Large intestine (tissue), 12 donors: ENCODE measurements at places on chromosomes 12 and 14.

DNA sequence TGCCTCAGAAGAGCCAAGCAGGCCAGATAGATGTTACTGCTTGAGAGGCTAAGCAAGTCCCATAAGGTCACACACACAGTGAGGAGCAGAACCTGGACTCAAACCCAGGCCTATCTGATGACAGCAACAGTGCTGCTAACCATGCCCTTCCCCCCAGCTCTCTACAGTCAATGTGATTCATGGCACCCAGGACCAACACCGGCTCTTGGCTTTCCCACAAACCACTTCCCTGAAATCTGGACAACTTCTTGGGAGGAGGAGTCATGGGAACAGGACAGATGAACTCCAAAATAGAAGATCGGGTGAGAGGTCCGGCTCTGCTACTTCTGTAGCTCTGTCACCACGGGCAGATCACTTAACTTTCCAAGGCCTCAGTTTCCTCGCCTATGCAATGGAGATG, 716 bp upstream of the PTGDR start:
- no peak for DNase-seq

GRCh38 chr14:69688299-69688649, 76.9 kb downstream of the SUSD6 start:
- DNase-seq = no peak

DNA sequence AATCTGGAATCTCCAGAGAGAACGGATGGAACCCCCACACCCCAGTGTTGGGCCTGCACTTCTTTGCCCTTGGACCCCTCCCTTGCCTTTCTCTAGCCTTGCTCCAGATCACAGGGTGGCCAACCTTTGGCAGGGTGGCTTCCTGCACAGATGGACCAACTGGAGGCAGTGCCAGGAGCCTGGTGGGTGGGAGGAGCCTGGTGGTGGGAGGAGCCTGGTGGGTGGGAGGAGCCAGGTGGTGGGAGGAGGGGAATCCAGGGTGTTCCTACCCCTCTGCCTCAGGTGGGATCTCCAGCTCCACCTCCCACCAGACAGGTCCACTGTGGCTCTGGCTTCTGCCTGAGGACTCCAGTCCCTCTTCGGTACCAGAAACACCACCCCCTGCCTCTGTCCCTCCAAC, 15.0 kb upstream of the ORAI1 start:
- DNase-seq = no peak

GRCh38 chr12:26863515-26863914, 30.5 kb upstream of the ITPR2 start:
- DNase-seq = no peak

GRCh38 chr14:101031186-101031585, 127.7 kb upstream of the RTL1 start:
- DNase-seq = no peak

DNA sequence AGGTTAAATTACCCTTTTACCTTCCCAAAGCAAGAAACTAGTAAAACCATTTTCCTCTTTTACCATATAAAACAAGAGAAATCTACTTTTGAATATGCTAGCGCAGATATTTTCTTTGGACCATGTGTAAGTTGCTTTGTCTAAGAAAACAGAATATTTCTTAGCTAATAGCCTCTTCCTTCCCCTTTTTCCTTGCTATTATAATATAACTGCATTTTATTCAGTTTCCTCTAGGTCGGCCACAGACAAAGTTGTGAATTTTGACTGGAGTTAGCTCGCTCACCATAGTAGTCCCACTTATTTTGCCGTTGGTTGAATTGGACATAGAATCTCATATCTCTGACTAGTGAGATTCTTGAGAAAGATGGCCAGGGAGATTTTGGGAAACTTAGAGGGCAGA, 115.6 kb downstream of the PLEKHA5 start:
- DNase-seq = no peak

GRCh38 chr12:5691943-5692342, 253.1 kb downstream of the ANO2 start:
- no peak for DNase-seq

DNA sequence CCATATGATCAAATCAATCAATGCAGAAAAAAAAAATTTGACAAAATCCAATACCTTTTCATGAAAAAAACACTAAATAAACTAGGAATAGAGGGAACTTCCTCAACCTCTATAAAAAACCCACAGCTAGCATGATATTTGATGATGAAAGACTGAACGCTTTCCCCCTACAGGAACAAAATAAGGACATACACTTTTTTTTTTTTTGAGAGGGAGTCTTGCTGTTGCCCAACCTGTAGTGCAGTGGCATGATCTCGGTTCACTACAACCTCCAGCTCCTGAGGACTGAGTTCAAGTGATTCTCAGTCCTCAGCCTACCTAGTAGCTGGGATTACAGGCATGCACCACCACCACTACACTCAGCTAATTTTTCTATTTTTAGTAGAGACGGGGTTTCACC, 17.9 kb upstream of the CAMKK2 start:
- DNase-seq = no peak

DNA sequence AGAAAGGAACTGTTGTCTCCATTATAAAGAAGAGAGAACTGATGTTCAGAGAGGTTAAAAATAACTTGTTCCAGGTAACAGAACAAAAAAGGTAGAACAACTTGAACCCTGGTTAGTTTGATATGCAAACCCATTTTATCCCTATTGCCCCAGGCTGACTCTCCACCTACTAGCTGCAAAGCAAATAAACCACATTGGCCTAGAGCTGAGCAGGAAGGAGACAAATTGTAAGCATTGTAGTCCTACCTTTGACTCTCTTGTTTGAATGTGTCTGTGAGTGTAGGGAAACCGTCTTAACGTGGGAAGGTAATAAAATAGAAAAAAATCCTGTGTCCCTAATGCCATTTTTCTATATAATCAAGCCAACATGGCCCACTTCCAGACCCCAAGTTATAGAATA, 126.4 kb downstream of the CCER1 start:
- no peak for DNase-seq

DNA sequence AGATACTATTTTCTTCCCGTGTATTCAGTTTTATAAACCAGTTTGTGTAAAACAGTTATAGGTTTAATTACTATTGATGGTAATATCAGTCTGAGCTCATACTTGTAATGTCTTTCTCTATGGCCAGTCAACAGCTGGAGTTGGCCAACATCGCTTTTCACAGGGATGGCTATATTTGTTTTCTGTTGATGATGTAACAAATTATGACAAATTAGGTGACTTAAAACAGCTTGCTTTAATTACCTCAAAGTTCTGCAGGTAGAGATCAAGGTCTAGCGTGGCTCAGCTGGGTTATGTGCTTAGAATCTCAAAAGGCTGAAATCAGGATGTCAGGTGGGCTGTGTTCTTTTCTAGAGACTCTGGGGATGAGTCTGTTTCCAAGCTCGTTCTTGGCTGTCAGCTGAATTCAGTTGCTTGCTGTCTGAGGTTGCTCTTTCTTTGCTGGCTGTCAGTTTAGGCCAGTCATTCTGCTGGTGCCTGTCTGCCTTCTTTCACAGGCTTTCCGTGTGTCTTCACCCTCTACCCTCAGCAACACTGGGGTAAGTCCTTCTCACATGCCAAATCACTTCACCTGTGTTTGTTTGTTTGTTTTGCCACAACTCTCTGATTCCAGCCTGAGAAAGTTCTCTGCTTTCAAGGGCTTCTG, 370.2 kb upstream of the E2F7 start:
- DNase-seq = no peak

GRCh38 chr12:5976711-5977110, 31.7 kb upstream of the ANO2 start:
- DNase-seq = no peak

- no peak for DNase-seq
Measured at GRCh38 chr14:55019968-55020554, 6.8 kb downstream of the WDHD1 start.

DNA sequence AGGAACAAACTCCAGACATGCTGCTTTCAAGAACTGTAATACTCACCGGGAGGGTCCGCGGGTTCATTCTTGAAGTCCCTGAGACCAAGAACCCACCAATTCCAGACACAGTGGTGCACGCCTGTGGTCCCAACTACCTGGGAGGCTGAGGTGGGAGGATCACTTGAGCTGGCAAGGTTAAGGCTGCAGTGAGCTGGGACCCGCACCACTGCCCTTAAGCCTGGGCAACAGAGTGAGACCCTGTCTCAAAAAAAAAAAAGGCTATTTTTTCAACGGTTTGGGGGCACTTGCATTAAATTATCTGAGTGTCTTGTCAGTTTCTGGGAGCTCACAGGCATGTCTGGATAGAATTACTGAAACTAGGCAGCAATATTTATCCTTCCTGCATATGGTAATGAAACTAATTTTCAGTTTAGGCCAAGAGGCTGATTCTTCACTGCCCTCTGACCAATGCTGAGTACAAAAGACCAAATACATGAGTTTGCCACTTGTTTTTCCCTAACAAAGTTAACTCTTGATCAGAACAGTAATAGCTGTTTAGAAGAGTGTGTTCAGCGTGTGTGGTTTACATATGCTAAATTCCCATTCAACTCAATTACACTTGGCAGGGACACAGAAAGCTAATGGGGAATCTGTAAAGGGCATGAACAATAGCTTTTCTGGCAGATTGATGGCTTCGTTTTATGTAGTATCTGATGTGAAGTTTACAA, 65.8 kb upstream of the RASSF3 start:
- DNase-seq = no peak

DNA sequence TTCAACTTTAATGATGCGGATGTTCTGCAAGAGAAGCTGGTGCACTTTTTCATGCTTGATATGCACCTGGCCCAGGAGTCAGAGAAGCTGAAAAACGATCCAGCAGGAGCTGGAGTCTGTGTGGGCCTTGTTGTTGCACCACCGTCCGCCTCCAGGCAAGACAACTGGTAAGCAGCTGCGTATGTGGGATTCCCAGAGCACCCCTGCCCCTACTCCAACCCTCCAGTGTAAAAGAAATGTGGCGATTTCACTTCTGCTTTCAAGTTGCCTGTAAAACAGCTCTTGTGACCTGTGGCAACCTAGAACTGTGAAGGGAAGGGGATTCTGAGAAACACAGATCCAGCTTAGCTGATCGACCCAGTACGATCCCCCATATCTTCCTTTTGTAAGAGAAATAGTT, 154.1 kb upstream of the PELI2 start:
- no peak for DNase-seq

- no peak for DNase-seq
Measured at GRCh38 chr14:106442857-106443256, 916.5 kb downstream of the TMEM121 start.

DNA sequence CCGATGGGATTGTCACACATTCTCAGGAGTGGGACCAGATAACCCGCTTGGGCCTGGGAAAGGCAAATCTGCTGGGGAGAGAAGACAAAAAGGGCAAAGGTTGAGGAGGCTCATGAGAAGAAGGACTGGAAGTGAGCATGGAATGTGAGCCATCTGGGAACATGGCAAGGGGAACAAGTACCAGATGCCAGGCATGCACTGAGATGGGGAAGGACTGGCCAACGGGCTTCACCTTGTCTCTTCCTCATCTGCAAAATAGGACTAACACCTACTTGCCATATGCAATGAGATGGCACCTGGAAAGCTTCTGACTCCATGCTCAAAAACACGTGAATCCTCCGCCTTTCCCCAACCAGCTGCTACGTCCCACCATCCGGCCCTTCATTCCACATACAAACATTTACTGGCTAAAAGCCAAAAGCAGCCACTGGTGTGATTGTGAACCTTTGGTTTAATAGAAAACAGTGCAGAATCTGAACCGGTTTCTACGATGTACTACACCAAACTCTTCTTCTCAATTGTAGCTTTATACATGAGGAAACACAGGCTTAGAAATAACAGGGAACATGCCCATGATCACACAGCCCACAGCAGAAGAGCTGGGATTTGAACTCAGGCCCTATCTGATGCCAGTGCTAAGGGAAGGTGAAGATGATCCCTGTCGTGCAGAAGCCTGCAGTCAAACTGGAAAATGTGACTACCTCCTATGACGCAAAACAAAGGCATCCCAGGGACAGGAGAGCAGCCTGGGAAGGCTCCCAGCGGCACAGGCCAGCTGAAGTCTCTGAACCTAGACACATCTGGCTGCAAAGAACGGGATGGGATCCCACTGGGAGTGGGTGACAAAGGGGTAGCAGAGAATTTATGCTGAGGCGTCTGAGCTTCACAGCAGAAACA, 112.1 kb downstream of the TTC7B start:
- DNase-seq = no peak

- no peak for DNase-seq
Measured at GRCh38 chr12:74111688-74112360, 425.8 kb upstream of the ATXN7L3B start.

GRCh38 chr14:28382444-28383190, 384.0 kb upstream of the FOXG1 start:
- DNase-seq = no peak

DNA sequence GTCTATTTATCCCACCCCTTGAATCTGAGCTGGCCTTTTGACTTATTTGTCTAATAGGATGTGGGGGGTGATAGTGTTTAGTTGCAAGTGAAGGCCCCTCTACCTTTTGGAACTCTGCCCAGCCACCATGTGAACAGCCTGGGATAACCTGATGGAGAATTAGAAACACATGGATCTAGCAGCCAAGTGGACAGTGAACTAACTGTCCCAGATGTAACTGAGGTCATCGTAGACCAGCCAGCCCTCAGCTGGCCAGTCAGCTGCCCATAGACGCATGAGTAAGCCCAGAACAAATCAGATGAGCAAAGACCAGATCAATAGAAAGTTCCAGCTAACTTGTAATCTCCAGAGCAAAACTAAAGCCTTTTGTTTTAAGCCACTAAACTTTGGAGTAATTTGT, 19.0 kb downstream of the KLRB1 start:
- no peak for DNase-seq

DNA sequence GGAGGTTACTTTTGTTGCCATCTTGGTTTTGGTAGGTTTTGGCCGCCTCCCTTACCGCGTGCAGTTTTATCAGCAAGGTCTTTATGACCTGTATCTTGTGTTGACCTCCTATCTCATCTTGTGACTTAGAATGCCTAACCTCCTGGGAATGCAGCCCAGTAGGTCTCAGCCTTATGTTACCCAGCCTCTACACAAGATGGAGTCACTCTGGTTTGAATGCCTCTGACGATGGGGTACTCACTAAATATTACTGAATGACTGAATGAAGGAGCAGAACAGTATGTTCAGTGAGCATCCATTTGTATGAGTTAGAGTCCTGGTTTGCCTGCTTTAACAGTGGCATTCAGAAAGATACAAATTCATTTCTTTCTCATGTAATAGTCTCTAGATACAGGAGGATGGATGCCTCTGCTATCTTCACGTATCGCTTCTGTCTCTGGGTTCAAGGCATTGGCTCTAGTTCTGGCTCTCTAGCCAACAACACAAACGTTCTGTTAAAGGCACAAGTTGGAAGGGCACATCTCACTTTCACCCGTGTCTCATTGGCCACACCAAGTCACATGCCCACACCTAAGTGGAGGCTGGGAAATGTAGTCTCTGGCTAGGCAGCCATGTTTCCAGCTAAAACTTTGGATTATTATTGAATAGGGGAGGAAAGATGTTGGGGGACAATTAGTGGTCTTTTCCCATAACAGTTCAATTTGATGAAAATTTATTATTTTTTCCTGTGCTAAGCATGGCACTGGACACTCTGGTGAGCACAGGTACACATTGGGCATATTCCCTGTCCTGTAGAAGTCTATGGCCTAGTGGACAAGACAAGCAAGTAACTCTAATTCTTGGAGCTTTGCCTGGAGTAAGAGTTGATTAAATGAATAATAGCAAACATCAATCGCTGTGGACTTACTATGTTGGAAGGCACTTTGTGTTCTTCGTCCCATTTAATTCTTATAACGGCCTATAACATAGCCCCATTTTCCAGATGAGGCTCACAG, 75.2 kb upstream of the RPH3A start:
- no peak for DNase-seq
